ENCODE measurements at places on chromosomes 2 and 18.

DNA sequence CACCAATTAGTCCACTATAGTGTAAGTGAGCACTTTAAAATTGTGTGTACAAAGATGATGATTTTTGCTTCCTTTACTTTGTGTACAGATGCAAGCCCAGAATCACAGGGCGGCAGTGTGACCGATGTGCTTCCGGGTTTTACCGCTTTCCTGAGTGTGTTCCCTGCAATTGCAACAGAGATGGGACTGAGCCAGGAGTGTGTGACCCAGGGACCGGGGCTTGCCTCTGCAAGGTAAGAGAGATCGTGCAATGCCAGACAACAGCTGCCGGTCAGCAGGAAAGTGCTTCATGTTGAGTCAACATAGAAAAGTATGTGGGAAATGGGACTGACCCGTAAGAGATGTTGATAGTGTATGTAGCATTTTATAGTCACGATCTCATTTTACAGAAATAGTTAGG is 156.8 kb upstream of the TTC39C start:
- DNase-seq = no peak

- DNase-seq = no peak
These were observed 620.6 kb downstream of the GALR1 start for GRCh38 chr18:77870199-77870598.

DNA sequence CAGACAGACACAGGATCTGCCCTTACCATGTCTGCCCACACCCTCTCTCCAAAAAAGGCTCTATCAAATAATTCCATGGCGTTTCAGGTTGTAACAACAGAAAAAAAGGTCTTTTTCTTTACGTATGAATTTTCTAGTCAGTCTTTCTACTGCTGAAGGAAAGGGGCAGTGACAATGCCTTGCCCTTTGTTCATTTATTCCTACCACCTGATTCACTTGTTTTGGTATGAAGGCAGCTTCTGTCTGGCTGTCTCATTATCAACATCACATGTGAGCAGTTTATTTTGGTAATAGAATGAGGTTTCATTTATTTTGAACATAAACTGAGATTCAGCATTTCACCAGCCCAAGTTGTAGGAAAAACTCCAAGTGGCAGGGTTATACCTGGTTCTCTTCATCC is 94.3 kb upstream of the KLF7 start:
- no peak for DNase-seq

DNA sequence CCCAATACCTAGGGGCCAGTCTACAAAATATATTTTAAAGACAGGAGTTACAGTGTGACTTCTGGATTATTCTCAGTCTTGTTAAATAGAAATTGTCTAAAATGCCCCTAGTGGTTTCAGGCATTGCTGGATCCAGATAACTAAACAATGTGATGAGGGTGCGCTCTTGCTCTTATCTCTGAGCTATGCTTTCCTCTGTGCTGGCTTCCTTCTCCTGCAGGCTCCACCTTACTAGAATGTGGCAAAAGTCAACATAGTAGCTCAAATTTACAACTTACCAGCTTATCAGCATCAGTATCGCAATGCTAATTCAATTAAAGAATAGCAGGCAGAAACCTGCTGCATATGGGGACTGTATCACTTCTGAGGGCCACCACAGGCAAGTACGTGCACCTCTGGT is 61.3 kb upstream of the RNU4ATAC start:
- no peak for DNase-seq

DNA sequence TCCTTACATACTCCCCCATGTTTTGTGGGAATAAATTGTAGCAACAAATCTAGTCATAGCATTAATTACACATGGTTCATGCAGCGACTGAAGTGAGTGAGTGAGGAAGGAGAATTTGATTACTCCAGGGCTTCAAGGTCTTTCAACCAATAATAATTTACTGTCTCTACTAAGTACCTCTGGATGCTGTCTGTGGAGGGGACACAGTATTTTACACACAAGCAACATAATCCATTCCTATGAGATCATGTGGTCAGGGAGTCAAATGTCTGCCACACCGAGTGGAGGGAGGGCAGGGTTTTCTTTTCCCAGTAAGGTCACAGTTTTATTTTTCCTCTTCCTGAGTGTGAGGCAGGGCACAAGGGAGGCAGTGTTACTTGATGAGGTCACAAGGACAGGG is 334.7 kb upstream of the CELF4 start:
- DNase-seq = no peak

DNA sequence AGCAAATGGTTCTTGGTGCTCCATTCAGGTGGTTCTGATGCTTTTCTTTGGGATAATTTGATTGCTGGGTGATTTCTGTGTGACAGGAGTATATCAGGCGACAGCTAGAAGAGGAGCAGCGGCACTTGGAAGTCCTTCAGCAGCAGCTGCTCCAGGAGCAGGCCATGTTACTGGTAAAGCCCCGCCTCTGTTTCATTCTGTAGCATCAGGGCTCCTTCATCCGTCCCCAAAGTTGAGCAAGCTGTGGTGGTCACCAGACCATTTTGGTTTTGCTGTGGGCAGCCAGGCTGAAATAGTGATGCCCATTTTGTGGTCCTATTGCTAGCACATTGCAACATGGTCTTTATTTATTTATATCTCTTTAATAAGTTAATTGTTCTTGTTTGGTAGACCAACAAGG is 132.8 kb upstream of the IL1R2 start:
- DNase-seq = no peak

- no peak for DNase-seq
These were observed 481.9 kb downstream of the CDH2 start for GRCh38 chr18:27695052-27695451.

Measured in memory B cell (primary cell).